ENCODE measurements at places on chromosomes 11 and 22.

- DNase-seq = no peak
Measured at GRCh38 chr11:109731451-109731850, 309.5 kb downstream of the C11orf87 start.

GRCh38 chr11:15625691-15626090 is 511.0 kb downstream of the INSC start:
- no peak for DNase-seq

DNA sequence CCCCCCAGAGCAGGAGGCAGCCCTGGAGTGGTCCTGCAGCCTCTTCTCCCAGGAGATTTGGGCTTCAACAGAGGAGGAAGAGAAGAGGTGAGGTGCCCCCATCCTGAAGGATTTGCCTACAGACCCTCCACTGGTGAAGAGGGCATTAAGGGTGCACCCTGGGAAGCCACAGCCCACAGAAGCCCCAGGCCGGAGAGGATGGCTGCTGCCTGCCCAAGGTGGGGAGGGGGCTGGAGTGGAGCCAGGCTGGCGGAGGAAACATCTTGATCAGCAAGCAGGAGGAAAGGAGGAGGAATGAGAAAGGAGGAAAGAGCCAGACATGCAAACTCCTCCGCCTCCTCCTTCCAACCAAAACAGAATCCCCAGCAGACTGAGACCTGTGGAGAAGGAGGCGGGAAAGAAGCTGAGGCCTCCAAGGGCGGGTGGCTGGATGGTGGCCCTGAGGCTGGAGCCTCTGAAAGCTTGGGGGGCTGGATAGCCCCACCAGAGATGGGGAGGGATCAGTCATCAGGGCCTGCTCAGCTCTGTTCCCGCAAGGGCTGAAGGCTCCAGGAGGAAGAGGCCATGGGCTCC is 31.3 kb downstream of the ARRB1 start:
- no peak for DNase-seq

DNA sequence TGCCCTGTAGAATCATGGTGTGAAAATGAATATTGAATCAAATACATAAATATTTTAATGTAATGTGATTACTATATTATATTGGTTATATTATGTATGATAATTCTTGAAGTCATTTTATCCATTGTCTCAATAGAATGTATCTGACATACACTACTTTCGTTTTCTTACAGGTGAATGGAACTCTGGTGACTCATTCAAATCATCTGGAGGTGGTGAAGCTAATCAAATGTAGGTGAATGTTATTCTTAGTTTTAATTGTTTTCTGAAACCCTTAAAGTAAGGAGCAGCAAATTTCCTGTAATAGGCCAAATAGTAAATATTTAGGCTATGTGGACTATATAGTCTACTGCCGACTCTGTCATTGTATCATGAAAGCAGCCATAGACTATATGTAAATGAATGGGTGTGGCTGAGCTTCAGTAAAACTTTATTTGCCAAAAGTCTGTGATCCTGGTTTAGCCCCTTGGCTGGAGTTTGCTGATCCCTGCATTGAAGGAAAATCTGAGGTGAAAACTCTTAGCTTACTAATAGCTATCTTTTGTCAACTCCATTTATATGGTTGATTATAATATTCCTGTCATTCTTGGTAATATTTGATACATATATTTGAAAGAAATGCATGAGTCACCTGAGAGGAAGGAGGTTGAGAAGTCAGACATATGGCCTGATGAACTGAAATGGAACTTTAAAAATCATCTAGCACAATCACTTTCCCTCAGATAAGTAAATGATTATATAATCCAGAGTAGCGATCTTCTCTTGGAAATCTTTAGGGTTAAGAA is 87.2 kb upstream of the GRIK4 start:
- DNase-seq = no peak

DNA sequence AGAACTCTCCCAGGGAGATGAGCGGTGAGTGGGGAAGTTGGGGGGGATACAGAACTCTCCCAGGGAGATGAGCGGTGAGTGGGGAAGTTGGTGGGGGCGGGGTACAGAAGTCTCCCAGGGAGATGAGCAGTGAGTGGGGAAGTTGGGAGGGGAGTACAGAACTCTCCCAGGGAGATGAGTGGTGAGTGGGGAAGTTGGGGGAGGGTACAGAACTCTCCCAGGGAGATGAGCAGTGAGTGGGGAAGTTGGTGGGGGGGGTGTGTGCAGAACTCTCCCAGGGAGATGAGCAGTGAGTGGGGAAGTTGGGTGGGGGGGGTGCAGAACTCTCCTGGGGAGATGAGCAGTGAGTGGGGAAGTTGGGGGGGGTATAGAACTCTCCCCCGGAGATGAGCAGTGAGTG is 186.5 kb downstream of the SHANK2 start:
- no peak for DNase-seq

DNA sequence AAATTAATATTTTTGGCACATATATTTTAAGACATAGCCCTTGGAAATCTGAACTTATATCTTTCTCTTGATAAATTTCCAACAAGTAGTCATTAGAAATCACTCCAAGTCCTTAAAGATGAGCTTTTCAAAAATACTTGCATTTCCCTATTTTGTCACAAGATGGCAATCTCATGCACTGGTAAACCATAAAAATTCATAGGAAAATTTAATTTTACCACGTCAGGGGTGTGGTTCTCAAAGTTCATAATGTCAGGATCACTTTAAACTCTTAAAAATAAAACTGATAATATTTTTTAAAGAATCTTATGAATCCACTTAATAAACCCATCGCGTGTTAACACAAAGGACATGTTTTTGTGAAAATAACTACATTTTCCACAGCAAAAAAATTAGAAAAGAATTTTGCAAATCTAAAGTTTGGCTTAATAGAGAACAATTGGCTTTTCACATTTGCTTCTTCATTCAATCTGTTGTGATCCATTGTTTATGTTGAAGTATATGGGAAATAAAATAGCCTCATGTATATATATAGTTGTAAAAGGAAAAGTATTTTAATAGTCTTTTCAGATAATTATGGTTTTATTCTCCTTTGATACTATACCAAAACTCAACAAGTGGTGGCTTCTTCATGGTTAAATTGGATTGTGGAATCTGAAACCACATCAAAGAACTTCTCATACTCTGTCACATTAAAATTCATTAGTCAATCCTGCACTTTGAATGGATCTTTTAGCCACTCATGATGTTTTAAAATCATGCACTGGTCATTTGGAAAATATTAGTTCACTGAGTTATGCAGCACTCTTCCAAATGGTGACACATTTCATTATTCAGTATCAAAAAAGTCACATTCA is 169.1 kb downstream of the CADM1 start:
- peak; percentile 63 for DNase-seq

DNA sequence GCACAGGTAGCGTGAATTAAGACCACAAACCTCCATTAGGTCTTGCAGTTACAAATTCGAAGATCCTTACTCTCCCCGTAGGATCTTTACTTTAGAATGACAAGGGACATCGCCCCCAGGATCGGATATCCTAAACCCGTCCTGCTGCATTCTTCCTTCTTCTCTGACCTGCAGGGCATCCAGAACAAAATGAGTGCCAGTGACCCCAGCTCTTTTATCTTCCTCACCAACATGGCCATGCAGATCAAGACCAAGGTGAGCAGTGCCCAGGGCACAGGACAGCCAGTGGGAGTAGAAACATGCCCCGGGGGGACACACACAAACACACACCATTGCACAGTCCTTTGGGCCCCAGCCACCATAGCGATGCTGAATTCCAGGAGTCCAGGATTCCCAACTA is 42.6 kb upstream of the MPEG1 start:
- no peak for DNase-seq

DNA sequence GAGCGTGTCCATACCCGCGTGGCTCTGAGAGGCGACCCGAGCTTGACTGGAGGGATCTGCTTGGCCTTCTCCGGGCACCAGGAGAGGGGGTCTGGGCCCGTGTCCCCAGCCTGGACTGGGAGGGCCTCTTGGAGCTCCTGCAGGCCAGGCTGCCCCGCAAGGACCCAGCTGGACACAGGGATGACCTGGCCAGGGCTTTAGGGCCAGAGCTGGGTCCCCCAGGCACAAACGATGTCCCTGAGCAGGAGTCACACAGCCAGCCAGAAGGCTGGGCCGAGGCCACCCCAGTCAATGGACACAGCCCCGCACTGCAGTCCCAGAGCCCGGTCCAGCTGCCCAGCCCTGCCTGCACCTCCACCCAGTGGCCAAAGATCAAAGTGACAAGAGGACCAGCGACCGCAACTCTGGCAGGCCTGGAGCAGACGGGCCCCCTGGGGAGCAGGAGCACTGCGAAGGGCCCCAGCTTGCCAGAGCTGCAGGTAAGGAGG is 38.2 kb downstream of the TRIOBP start:
- DNase-seq = peak; percentile 46

- DNase-seq = no peak
Measured at GRCh38 chr11:64131683-64132190, 34.2 kb downstream of the MACROD1 start.

DNA sequence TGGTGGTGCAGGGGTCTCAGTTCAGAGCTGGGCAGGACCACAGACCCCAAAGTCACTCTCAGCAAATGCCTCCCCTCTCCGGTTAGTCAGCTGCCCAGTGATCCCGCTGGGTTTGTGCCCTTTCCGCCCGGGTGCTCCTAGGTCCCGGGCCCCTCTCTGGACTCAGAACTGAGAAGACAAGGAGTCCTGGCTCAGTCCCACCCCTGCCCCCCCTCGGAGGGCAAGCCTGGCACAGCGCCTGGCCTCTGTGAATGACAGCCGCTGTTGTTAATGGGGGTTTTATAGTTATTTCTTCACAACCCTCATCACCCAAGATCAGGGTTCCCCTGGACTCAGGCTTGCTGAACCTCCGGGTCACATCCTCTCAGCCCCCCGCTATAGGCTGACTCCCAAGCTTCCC is 47.6 kb downstream of the ELFN2 start:
- no peak for DNase-seq

DNA sequence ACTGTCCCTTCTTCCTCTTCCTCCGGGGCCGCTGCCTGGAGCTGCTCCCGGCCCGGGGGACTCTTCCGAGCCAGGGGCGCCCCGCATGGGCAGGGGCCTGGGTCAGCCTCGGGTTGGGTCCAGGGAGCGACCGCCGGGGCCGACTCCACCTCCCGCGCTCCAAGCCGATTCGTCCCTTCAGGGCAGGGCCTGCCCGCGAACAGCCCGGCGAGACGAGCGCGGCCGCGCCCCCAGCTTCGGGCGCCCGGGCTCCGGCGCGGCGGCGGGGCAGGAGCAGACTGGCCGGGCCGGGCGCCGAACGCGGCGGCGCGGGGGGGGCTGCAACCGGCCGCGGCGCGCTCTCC is at the start of gene LARGE1:
Gene LARGE1 (minus strand): TSS at position 280 of the 344 bp plus-strand sequence.
- DNase-seq = peak; percentile 20

DNA sequence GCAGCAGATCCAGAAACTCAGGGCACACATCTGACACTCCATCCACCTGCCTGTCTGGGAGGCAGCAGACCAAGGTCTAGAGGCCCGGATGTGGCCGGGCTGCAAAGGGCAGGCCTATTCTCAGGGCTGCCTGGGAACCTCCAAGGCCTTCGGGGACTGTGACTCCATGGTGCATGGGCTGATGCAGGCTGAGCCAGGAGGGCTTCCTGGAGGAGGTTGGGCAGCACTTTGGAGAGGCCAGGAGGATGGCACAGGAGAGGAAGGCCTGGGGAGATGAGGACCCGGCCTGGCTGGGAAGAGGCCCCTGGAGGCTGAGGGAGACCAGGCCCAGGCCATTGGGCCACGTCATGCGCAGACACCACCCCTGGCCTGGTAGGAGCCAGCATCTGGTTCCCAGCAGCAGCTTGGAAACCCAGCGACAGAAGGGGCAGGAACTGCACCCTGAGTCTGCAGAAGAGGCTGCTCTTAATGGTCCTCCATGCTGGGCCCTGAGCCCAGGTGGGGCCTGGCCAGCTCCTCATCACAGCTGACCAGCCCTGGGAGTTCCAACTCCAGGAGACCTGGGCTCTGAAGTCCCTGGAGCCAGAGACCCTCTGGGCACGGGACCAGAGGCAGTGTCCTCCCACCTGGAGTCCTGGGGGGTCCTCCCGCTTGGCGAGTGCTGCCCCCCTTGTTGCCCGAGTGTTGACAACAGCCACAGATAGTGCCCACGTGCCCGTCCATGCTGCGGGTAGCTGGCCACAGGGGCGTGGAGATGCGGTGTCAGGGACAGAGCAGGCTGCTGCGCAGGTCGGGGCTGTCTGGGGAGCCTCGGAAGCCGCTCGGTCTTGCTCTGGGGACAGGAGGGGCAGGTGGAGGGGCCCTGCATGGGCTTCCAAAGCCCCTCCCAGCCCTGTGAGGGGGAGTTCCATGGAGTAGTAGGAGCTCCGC is 5.5 kb downstream of the PHLDA2 start:
- DNase-seq = no peak

GRCh38 chr11:7278314-7278917 is 26.7 kb downstream of the SYT9 start:
- DNase-seq = peak; percentile 12

DNA sequence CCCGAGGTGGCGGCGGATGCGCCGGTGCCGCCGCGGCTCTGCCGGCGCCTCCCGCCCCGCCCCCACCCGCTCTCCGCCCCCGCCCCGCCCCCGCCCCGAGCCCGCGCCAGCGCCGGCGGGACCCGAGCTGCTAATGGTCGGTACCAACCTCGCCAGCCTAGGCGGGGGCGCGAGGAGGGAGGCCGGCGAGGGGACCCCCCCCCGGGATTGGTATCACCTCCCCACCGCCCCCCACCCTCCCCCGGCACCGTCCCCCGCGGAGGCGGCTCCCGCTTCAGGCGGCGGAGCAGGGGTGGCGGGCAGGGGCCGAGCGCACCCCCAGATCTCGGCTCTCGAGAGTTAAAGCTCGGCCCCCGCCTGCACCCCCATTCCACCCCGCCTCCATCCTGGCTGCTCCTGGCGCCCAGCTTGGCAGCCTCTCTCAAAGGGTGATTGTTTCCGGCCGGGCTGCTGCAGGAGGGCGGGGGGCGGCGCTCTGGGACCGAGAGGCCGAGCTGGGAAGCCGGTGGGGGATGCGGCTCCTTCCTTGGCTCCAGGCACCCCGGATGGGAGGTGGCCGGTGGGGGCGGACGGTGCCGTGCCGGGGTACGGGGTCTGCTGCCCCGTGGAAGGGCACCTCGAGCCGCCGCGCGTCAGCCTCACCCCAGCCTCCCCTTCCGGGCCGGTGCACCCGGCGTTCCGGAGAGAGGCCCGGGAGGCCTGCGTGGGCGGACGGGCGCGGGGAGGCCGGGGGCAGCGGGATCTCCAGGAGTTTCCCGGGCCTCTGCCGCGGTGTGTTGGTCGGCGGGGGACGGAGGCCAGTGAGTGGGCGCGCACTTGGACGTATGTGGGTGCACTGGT is at the start of gene B3GAT1:
Gene B3GAT1 (minus strand): TSS at position 40 of the 840 bp plus-strand sequence. CDS start 24,583 bp downstream, outside the sequence.
- no peak for DNase-seq

GRCh38 chr11:107018902-107019493 is 722 bp upstream of the GUCY1A2 start:
- DNase-seq = no peak

DNA sequence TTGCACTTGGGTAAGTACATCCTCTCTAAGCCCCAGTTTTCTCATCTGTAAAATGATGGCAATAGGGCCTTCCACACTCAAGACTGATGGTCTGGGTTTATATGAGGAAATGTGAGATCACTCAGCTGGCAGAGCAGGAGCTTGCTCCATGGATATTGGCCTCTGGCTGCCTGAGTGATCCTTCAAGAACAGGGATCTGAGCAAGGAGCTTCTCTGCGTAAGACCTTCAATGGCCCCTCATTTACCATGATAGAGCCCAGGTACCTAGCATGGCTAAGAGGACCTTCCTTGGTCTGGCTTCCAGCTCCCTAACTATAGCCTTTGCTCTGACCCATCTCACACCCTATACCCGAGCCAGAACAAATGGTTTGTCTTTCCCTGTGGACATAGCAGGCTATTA is 5.5 kb downstream of the ROBO4 start:
- DNase-seq = no peak

- no peak for DNase-seq
Measured at GRCh38 chr22:36055376-36056295, 27.0 kb upstream of the RBFOX2 start.

- no peak for DNase-seq
Measured at GRCh38 chr11:86509588-86509974, 134.9 kb downstream of the CCDC81 start.
